ENCODE measurements at places on chromosomes 5 and 9.

DNA sequence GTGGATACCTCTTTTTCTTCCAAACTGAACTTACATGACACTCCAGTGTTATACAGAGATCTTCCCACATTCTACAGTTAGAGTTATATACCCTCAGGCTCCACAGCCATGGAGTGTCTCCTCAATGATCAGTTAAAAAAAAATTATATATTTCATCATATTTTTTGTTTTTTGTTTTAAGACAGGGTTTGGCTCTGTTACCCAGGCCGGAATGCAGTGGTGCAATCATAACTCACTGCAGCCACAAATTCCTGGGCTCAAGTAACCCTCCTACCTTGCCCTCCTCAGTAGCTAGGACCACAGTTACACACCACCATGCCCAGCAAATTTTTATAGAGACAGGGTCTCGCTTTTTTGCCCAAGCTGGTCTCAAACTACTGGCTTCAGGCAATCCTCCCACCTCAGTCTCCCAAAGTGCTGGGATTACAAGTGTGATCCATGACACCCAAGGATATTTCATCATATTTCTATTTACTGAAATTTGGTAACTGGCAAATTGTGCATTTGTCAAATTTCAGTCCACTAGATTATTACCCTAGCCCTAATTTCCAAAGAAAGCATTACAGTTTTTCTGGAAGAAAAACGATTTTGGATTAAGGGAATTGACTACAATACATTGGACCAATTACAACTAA lies 18.1 kb upstream of the SCAI start:
- no peak for DNase-seq

GRCh38 chr9:73845539-73845938 lies 651.6 kb upstream of the RORB start:
- no peak for DNase-seq

GRCh38 chr5:117559005-117559844 lies 984.6 kb upstream of the SEMA6A start:
- DNase-seq, result no peak

DNA sequence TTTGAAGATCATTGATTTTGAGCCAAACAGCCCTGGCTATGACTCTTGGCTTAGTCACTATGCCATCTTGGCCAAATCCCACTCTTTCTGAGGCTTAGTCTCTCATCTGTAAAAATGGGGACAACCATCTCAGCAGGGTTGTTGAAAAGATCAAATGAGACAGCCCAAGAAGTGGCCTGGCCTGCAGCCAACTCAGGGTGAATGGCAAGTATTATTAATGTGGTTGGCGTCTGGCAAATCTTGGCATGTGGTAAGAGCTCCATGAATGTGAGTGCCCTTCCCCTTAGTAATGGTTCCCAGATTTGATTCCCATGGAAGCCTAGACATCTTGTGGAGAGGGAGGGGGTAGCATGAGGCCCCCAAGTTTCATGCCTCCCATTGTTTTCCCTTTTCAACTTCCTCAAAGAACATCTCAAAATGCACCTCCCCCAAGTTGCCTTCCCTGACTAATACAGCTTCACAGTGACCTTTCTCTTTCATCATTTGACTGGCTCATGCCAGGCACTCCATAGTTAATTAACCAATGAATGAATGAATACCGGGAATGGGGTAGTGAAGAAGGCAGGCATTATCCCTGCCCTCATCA lies 11.8 kb upstream of the TGFBI start:
- no peak for DNase-seq

GRCh38 chr5:139654464-139654863 lies 6.3 kb downstream of the CXXC5 start:
- no peak for DNase-seq

GRCh38 chr9:112890106-112891081 lies at the start of gene SLC46A2:
Gene SLC46A2, minus strand, starts transcription at chr9:112890876. Its CDS starts 195 bp downstream, at chr9:112890681.
- no peak for DNase-seq

GRCh38 chr5:170491479-170491878 lies 12.3 kb upstream of the KCNIP1 start:
- DNase-seq, result no peak

DNA sequence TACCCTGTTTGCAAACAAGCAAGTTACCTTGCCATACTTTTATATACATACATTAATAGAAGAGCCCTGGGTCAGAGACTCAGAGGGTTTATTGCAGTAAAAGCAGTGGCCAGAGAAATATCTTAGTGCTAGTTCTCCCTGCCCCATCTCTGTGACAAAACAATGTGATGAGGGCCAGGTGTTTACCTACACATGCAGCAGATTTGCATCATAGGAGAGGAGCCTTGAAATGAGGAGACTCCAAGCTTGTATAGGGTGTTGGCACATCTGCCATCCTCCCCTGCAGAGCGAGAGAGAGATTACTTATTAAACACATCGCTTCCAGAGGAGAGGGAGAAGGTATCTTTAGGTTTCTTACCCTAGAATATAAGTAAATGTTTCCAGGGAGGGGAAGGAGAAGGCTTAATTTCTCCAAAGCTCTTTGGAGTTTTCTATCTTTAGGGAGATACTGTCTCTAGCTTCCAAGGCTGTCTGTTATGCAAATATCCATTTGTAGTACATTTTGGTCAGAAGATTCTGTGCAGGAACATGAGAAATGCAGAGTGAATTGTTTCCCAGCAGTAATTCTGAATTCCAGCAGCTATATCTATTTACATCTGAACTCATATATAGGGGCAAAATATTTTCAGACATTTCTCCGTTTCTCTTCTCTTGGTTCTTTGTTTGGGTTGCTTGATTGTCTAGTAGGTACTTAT lies 15.7 kb downstream of the FER start:
- no peak for DNase-seq

GRCh38 chr5:139698490-139699146 lies 50.5 kb downstream of the CXXC5 start:
- DNase-seq, result no peak

DNA sequence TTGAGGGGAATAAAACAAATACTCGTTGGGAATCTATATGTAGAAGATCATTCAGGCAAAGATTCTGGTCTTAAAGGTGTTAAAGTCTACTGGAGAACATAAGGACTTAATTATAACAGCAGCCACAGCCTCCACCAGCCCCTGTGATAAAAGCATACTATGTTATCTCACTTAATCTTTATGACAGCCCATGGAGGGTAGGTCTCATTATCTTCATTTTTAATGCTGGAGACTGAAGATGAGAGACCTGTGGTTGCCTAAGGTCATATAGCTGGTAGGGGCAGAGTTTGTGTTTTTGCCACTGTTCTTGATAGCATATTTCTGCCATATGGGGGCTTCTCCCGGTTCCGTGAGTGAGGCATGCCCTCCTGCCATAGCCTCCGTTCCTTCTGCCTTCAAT lies 88.7 kb downstream of the TRIO start:
- no peak for DNase-seq

GRCh38 chr9:28163619-28164018 lies 590.3 kb upstream of the C9orf72 start:
- DNase-seq, result no peak

- peak; percentile 3 for DNase-seq
These were observed 192.9 kb downstream of the RAB3C start for GRCh38 chr5:58775701-58776262.

DNA sequence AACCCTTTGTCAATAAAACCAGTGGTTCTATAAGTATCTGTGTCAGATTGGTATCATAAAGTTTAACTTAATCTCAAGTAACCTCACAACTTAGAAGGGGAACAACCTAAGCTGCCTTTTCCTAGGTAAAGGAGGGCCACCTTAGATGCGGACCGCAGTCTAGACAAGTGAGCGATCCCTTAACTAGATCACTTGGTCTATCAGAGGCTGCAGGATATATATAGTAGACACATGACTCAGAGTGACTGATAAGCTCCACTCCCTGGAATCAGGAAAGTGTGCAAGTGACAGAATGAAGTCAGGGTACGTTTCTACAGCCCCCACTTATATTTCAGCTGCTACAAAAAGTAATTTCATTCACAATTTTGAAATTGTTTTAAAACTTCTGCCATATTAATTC lies 7.4 kb downstream of the REEP5 start:
- DNase-seq, result no peak

Measured in stimulated activated CD8-positive, alpha-beta memory T cell treated with anti-CD3 and anti-CD28 coated beads, Interleukin-15, amount 100 ng/mL, for 48 hours (primary cell).